ENCODE measurements at places on chromosomes 1 and 21.

GRCh38 chr1:101025283-101025656 is 314 bp downstream of the DPH5 start:
- no peak for DNase-seq

DNA sequence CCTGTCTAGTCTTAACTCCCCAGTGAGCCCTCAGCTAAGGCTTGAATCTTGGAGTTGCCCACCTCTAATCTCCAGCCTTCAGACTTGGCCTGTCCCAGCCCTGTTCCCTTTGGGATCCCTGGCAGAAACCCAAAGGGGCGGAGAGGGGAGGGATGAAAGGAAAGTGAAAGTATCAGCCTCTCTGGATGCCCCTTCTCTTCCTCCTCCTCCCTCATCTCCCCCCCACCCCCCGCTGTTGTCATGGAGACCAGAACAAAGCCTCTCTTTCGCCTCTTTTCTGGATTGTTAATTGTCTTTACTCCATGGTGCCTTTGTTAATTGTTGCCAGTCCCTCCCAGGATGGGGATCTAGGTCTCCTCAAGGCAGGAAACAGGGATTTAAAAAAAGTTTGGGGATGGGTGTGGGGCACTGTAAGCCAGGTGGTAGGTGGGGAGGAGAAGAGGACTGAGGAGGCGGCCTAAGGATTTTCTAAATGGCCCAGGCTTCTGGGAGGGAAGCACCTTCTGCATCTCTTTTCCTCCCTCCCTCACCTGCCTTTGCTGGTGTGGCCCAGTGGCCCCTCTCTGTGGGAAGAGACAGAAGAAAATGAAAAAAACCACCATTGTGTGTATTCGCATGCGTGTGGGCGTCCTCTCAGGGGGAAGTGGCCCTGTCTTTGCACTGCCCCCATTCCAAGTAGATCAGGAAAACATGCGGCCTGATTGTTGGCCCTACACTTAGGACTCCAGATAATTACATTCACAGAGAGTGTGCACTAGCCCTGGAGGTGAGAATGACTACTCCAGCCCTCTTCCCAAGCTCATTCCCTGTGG is 7.5 kb upstream of the SOX13 start:
- peak; percentile 61 for DNase-seq

DNA sequence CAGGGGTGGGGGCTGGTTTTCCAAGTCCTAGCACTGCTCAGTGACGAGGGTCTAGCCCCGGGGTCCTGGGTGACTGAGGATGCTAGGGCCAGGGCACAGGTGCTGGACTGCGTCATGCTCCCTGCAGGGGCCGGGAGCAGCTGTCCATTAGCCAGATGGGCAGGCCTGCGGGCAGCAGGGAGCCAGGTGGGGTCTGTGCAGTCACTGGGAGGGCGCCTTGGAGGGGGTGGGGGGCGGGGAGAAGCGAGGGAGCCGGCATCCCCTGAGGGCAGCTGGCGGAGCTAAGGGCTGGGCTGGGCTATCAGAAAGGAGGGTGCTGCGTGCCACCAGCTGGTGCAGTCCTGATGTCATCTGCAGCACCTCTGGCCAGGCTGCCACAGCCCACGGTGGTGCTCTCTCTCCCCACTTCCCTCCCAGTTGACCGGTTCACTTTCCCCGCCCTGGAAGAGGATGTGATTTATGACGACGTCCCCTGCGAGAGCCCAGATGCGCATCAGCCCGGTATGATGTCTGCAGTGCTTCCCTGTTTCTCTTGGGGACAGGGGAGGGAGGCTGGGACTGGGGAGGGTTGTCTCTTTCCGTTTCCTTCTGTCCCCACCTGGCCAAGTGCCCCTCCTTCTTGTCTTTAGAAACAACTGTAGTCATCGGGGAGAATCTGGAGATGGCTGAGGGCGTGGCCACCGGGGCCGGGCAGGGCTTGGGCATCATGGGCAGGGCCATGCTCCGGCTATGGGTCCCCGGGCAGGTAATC is 63.8 kb downstream of the ARHGEF10L start:
- no peak for DNase-seq

DNA sequence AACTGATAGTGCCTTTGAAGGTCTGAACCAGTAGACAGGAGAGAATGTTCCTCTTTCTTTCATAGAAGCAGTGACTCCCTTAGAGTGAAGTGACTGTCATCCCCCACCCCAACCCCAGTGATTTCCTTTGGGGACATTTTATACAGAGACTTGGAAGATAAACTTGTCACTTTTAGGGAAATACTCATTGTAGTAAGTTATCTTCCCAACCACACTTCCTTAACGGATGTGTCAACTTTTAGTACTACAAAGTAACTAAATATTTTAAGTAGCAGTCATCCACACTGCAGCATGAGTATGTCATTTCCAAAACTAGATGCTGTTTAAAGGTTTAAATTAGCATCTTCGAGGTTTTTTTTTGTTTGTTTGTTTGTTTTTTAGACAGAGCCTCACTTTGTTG is 13.7 kb downstream of the LRRC8B start:
- no peak for DNase-seq

DNA sequence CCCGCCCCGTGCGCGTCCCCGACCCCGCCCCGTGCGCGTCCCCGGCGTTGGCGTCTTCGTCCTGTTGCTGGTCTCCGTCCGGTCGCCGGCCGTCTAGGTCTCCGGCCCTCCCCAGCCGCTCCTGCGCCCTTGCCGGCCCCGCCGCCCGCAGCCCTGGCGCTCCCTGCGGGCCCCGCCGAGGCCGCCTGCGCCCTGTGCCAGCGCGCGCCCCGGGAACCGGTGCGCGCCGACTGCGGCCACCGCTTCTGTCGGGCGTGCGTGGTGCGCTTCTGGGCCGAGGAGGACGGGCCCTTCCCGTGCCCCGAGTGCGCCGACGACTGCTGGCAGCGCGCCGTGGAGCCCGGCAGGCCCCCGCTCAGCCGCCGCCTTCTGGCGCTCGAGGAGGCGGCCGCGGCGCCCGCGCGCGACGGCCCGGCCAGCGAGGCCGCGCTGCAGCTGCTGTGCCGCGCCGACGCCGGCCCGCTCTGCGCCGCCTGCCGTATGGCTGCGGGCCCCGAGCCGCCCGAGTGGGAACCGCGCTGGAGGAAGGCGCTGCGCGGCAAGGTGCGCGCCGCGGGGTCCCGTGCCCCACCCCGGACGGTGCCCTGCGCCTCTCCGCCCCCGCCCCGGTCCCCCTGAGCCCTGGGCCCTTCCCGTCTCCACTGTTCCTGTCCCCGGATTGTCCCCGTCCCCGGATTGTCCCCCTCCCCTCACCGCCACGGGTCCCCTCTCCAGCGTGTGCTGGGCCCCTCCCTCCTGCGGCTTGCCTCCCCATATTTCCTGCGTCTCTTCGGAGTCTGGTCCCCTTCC is at the start of gene RNF187:
RNF187 (plus strand) TSS at position 47 of the 789 bp plus-strand sequence.
- DNase-seq: no peak

DNA sequence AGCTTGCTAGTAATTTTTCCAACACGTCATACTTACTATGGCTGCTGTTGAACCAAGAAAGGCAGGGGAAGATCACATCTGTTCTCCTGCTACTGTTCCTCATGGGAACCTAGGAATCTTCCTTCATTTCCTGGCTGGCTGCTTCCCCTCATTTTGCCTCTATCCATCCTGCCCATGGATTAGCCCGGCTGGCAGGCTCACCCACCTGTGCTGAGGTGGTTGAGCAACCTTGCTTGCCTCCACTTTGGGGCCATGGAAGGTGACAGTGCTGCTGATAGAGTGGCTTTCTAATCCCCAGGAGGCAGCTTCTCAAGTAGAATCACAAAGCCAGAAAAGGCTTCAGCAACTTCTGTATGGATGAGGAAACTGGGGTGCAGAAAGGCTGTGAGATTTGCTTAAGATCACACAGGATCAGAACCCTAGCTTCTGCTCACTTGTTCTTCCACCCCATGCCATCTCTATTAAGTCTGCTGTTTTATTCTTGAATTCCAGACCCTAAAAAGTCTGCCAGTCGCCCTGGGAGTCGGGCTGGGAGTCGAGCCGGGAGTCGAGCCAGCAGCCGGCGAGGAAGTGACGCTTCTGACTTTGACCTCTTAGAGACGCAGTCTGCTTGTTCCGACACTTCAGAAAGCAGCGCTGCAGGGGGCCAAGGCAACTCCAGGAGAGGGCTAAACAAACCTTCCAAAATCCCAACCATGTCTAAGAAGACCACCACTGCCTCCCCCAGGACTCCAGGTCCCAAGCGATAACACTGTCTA is 6.2 kb upstream of the BMP8A start:
- no peak for DNase-seq

GRCh38 chr1:226825037-226825745 is 45.2 kb upstream of the PSEN2 start:
- DNase-seq: peak; percentile 76

- DNase-seq: peak; percentile 74
Observed at GRCh38 chr1:4219111-4219510, 319.0 kb upstream of the C1orf174 start.

GRCh38 chr1:46481961-46482360 is 7.7 kb upstream of the DMBX1 start:
- no peak for DNase-seq

- DNase-seq: no peak
Observed at GRCh38 chr1:9784508-9785133, 39.1 kb downstream of the CLSTN1 start.

- no peak for DNase-seq
Observed at GRCh38 chr1:202540448-202540847, 169.8 kb downstream of the SYT2 start.

GRCh38 chr1:183807549-183808168 is 2.7 kb downstream of the RGL1 start:
- no peak for DNase-seq

DNA sequence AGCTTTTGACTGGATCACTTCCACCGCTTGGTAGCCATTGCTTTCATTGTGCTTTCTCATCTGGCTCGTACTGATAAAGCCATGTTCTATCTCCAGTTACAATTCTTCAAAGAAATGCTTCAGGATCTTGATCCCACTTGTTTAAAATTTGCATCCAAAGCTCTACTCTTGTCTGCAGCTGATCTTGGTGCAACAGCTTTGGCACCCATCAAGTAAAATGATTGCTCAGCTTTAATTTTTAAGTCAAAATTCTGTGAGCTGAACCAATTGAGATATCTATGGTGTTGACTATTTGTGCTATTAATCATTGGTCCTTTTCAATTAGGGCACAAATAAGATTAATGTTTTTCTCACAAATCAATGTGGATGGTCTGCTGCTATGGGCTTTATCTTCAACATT is 54.8 kb upstream of the DUSP10 start:
- no peak for DNase-seq

DNA sequence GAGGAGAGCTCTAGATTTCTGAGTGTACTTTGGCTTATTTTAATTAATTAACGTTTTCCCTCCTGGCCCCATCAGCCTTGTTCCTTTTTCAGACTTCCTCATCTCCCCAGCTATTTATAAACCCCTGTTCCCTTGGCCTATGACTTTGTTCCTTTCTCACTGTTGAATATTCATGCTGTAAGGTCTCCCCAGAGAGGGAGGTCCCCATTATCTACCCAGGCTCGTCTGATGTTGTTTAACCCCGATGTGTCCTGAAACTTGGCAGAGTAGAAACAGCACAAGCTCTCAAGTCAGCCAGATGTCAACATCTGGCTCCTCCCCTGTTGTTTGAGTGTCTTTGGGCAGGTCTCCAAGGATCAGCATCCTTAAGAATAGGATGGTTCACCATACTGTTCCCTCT is 153.6 kb downstream of the HIVEP3 start:
- no peak for DNase-seq

DNA sequence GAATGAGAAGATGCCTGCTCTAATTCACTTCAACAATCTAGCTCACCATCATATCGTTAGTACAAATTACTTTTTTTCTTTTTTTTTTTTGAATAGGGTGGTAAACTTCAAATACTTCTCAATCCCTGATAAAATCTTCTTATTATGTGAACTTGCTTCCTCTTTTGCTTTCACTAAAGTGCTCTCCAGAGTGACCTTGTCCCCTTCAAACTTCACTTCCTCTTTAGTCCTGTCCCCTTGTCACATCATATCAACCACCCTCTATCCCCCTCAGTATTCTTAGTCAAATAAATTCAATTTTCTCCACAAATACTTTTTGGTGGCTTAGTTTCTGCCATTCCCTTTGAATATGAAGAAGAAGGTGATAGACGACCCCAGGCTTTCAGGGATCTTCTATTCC is 124.9 kb upstream of the PLXNA2 start:
- DNase-seq: no peak

GRCh38 chr1:157088607-157089006 is 11.0 kb downstream of the ETV3L start:
- no peak for DNase-seq

DNA sequence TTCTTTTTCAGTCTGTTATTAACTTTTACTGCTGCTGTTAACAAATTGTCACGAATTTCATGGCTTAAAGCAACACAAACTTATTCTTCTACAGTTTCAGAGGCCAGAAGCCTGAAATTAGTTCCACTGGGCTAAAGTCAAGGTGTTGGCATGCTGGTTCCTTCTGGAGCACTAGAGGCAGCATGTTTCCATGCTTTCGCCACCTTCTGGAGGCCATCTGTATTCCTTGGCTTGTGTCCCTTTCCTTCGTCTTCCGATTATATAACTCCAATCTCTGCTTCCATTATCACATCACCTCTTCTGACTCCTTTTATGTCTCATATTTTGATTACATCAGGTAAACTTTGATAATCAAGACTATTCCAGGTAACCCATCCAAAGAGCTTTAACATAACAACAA is 1742.1 kb downstream of the BRINP3 start:
- DNase-seq: no peak

GRCh38 chr1:204503122-204503912 is 8.7 kb upstream of the PIK3C2B start:
- no peak for DNase-seq

Measured in vagina (tissue), 2 donors.